Stimulated activated CD8-positive, alpha-beta memory T cell treated with anti-CD3 and anti-CD28 coated beads, Interleukin-7, amount 100 ng/mL, for 24 hours (primary cell): ENCODE measurements at places on chromosomes 1 and 21.

DNA sequence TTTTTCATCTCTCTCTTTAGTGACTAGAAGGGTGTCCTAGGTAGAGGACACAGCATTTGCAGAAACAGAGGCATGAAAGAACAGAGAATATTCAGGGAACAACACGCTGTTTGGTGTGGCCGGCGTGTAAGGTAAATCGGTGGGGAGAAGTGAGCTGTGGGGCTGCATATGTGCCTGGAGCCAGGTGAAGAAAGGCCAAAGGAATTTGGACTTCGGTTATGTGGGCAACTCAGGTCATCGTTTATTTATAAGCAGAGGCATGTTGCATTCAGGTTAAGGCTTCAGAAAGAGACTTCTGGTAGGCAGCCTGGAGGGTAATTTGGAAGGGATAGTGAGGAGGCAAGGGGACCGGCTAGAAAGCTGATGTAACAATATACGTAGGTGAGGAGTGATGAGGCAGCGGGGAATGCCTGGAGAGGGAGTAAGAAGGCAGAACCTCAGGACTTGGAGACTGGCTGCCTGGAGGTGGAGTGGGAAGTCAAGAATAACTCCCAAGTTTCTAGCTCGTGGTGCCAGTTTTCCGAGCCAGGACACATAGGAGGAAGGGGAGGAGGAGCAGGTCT lies 64.1 kb upstream of the ACOT11 start:
- DNase-seq, result no peak

DNA sequence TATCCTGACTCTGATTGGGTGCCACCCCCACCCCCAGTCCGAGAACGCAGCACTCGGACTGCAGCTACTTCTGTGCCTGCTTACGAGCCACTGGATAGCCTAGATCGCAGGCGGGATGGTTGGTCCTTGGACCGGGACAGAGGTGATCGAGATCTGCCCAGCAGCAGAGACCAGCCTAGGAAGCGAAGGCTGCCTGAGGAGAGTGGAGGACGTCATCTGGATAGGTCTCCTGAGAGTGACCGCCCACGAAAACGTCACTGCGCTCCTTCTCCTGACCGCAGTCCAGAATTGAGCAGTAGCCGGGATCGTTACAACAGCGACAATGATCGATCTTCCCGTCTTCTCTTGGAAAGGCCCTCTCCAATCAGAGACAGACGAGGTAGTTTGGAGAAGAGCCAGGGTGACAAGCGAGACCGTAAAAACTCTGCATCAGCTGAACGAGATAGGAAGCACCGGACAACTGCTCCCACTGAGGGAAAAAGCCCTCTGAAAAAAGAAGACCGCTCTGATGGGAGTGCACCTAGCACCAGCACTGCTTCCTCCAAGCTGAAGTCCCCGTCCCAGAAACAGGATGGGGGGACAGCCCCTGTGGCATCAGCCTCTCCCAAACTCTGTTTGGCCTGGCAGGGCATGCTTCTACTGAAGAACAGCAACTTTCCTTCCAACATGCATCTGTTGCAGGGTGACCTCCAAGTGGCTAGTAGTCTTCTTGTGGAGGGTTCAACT lies 2.1 kb downstream of the RBM15 start:
- DNase-seq, result no peak

DNA sequence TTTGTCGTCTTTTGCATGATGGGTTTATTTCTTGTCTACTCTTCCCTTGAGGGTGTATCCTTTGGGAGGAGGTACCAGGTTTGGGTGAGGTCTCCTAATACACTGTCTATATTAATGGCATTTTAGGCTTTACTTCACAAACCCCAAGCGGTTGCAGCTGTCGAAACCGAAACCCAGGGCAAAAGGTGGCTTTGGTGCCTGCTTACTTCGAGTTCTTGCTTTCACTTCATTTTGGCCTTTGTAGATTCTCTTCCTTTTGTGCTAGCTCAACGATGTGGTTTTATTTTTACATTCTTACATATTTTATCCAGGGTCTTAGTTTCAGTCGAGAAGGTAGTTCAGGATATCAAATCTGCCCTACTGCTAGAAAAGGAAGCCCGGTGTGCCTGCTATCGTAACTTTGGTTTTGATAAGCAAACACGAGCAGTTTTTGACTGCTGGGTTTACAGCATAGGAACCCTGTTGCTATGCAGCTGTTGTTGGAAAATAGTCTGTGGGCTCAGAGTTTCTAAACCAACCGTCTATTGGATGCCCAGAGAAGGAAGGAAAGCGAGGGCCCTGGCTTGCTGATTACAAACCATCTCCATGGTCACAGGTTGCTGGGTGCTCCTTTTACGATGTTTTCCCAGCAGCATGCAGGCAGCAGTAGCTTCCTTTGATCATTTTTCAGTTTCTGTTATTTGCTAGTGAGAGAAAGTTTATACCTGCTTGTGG lies 9.8 kb upstream of the TSPAN2 start:
- DNase-seq, result peak; percentile 21

DNA sequence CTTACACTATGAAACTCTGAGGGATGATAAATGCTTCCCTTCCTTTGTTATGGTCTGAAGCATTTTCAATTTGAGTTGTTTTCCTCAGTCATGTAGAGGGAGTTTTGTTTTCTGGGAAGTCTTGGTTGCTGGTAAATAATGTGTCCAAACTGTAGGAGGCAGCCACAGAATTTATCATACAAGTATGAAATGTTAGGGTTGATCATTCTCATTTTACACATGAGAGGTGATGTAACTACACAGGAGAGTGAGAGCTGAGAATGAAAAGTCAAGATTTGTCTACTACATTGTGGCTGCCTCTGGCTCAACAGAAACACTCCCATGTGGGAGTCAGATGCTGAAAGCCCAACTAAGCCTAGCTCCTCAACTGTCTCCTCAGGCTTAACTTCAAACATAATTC lies 182.5 kb upstream of the SGIP1 start:
- DNase-seq, result no peak

GRCh38 chr1:228727681-228728171 lies 7.6 kb upstream of the RHOU start:
- no peak for DNase-seq

DNA sequence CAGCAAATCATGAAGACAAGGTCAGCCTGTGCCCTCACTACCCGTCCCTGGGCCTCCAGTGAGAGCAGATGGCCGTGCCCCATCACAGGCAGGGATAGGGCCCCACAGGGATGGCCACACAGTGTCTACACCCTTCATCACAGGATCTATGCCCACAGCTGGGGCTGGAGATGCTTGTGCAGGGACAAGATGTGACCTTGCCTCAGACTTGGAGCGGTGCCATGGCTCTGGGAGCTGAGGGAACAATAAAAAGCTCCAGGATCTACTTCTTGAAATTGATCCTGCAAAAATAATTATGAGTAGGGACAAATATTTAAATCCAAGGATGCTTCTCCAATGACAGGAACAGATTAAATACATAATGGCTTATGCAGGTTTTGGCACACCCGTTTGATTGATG lies 25.4 kb upstream of the TCEA3 start:
- no peak for DNase-seq

DNA sequence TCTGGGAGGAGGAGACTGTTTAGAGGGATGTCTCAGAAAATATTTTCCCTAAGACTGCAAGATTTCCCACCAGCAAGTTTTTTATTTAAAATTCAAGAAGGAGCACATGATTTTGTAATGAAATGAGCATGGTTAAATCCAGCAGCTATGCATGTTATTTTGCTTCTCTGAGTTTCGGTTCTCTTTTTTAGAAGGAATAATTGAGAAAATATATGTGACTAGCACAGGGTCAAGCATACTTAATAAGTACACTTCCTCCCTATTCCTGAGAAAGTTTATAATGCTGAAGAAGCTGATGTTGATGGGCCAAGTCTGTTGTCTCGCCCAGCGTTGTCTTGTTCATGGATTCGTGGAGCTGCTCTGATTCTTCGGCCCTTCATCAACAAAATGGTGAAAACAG lies 51.2 kb downstream of the EXO1 start:
- DNase-seq, result no peak

DNA sequence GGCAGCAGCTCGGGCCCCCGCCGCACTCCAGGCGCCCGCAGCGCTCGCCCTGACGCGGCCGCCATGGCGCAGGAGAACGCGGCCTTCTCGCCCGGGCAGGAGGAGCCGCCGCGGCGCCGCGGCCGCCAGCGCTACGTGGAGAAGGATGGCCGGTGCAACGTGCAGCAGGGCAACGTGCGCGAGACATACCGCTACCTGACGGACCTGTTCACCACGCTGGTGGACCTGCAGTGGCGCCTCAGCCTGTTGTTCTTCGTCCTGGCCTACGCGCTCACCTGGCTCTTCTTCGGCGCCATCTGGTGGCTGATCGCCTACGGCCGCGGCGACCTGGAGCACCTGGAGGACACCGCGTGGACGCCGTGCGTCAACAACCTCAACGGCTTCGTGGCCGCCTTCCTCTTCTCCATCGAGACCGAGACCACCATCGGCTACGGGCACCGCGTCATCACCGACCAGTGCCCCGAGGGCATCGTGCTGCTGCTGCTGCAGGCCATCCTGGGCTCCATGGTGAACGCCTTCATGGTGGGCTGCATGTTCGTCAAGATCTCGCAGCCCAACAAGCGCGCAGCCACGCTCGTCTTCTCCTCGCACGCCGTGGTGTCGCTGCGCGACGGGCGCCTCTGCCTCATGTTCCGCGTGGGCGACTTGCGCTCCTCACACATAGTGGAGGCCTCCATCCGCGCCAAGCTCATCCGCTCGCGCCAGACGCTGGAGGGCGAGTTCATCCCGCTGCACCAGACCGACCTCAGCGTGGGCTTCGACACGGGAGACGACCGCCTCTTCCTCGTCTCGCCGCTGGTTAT lies 2.8 kb downstream of the KCNJ9 start:
- DNase-seq, result peak; percentile 36

GRCh38 chr1:240207073-240207709 lies 115.5 kb downstream of the FMN2 start:
- no peak for DNase-seq

GRCh38 chr1:30008372-30008997 lies 714.9 kb downstream of the MATN1 start:
- DNase-seq, result no peak

DNA sequence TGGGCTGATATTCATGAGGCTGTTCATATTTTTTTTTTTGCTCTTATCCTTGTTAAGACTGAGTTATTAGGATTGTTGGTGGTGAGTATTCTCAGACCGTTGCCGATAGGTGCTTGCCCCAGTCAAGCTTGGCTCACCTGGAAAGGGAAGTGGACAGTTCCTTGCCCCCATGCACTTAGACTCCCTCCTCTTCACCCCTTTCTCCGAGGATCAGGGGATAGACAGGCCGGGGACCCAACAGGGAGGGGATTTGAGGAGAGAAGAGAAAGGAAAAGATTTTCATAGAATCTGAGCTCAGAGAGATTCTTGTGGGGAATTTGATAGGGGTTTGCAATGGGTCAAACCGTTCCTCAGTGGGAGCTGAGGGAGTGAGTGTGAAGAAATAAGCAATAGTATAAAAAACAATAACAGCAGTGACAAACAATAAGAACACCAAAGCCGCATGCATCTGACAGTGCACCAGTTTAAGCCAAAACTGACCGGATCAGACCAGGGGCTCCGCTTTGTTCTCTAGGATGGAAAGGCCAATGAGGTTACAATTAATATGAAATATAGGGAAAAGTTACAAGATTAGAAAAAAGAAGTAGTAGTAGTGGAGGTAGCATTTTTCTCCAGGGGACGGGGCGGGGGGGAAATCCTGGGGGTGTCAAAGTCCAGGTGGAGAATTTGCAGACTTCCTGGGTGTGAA lies 8.9 kb downstream of the PAX7 start:
- DNase-seq, result no peak

DNA sequence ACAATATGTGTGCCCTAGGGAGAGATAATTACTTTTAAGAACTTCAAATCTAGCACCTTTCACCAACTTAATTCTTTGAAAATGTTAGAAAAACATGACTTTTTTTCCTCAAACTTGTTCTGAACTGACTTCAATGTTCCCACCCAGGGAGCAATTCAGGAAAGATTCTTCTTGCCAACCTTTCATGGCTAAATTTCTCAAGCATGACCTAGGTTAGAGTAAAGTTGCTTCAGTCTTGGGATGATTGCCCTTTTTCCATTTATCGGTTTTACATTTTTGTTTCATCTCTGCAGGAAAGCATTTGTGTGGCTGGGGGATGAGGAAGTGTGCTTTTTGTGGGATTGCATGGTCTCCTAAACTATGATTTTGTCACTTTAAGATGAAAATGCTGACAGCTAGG lies 647.7 kb downstream of the LTN1 start:
- DNase-seq, result no peak

DNA sequence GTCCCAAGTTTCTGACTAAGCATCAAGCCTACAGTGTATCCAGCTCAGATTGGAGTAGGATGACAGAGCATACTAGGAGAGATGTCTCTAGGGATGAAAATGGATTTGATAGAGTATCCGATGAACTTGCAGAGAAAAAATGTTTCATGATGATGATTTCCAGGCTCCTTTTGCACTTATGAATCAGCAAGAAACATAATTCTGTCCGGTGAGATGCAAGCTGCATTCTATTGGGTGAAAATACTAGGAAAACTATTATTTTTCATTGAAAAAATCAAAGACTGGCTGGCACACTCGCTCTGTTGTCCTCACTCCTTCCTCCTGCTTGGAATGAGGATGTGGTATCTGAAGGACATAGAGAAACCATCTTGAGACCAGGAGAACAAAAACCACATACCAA lies 35.4 kb upstream of the RAB3GAP2 start:
- no peak for DNase-seq

DNA sequence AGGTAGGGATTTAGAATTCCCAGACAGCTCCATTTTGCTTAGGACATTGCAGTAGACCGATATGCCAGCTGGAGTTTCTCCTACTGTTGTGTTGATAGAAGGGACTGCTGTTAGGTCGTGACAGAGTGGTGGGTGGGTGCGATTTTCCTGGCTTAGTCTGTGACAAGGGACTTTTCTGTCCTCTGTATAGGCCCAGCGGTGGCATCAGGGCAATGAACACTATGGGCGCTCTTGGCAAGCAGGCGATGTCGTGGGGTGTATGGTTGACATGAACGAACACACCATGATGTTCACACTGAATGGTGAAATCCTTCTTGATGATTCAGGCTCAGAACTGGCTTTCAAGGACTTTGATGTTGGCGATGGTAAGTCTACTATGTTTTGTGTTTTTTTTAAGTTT lies 321.8 kb downstream of the ZP4 start:
- no peak for DNase-seq

DNA sequence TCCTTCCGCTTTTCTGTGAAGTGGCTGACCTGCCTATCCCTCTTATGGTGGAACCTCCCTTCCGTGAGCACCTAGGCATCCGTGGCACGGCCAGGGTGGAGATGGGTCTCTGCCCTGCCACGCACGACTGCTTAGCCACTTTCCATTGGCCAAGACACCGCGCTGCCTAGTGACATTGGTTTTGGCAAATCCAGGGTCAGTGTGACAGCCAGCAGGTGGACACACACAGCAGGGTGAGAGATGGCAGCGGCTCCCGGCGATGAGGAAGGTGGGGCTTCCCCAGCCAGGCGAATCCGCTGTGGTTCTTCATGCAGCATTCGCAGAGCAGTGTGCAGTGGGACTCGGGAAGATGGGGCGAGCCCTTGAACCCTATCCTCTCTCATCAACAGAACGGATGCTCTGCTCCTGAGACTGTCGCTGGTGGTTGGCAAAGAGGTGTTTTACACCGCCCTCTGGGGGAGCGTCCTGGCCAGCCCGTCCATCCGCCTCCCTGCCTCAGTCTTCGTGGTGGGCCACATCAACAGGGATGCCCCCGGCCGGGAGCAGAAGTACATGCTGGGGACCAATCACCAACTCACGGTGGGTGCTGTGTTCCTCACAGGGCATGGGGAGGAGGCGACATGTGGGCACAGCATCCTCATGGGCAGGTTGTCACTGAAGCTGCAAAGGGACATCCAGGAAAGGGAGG lies 51.8 kb downstream of the DOP1B start:
- DNase-seq, result no peak
